Stimulated activated memory B cell treated with anti-CD40 and anti-IgM and Interleukin-4, amounts not matched to agents 10 μg/mL and 1 μg/mL and 100 μg/mL, for 72 hours (primary cell): ENCODE measurements at places on chromosomes 7 and 10.

DNA sequence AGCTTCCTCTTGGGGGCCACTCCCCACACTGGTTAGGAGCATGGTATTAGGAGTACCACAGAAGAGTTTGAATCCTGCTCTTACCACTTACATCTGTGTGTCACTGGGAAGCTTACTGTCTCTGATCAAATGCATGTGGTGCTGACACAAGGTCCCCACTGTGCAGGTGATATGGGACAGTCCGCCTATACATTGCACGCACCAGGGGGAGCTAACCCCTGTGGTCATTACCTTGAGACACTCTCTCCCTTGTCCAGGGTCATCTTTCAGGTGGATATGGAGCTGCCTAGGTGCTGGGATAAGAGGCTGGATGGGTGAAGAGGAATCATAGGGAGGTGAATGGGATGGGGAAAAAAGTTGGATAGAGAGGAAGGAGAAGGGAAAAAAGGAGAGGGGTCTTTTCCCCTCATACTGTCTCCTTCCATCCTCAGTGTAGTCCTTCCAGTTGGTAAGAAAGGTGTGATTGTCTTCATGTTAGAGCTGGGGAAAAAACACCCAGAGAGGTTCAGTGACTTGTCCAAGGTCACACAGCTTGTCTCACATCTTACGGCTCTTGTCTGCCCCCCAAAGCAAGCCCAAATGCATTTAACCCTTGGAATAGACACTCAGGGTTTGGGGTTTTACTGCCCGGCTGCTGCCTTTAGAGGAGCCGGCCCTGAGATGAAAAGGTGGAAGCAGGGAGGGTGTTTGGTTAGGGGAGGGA, 125.9 kb downstream of the CDH23 start:
- ATAC-seq = no peak
- H3K27ac ChIP-seq = no peak overlapping the region
- peaks cover 48% of the 10 kb centered on the region for H3K27me3 ChIP-seq
- no peak overlapping the region for H3K4me3 ChIP-seq

DNA sequence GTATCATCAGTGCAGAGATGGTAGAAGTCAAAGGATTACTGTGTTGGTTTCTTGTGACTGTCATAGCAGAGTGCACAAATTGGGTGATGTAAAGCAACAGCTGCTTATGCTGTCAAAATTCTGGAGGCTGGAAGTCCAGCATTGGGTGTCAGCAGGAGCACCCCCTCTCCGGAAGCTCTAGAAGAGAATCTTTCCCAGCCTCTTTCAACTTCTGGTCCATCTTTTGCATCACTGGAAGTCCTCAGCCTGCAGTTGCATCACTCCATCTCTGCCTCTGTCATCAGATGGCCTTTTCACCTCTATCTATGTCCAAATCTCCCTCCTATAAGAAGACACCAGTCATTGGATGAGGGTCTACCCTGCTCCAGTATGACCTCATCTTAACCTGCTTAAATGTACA, 35.8 kb upstream of the GALNTL5 start:
- peaks cover 54% of the 10 kb centered on the region for H3K27me3 ChIP-seq
- peaks cover 15% of the 10 kb centered on the region for H3K4me1 ChIP-seq
- H3K36me3 ChIP-seq = peaks cover 3% of the 10 kb centered on the region
- no peak overlapping the region for H3K4me3 ChIP-seq

- H3K4me1 ChIP-seq = no peaks in the 10 kb centered on the region
- H3K27me3 ChIP-seq = peaks cover 14% of the 10 kb centered on the region
- no peak overlapping the region for H3K27ac ChIP-seq
- ATAC-seq = no peak
These were observed 29.2 kb downstream of the TFAM start for GRCh38 chr10:58414270-58415041.

DNA sequence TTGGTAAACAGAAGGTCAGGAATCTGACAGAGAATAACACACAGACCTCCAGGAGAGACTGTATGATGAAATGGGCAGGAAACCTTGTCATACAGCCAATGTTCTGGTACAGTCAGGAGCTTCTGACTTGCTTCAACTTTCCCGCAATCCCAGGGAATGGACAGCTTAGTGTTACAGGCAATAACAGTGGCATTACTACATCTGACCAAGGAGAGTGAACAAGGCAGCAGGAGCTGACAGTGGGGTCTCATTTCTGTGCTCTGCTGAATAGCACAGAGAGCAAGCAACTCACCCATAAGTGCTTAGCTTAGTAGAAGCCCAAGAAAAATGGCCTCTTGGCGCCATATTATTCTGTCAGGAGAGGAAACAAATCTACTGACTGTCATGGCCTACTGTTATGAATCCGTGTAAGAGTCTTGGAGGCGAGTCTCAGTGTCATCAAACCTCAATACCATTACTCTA, 186.2 kb upstream of the MTPN start:
- H3K27me3 ChIP-seq = no peaks in the 10 kb centered on the region
- H3K36me3 ChIP-seq = peaks cover 4% of the 10 kb centered on the region
- H3K4me3 ChIP-seq = no peak overlapping the region
- ATAC-seq = no peak

- H3K27me3 ChIP-seq = no peaks in the 10 kb centered on the region
- H3K4me1 ChIP-seq = peaks cover 11% of the 10 kb centered on the region
- H3K36me3 ChIP-seq = peaks cover 6% of the 10 kb centered on the region
- ATAC-seq = no peak
- H3K4me3 ChIP-seq = no peak overlapping the region
These were observed 57.9 kb downstream of the PRF1 start for GRCh38 chr10:70544431-70545340.

- peak overlapping the region; percentile 23 for H3K27ac ChIP-seq
- H3K27me3 ChIP-seq = no peaks in the 10 kb centered on the region
- H3K4me3 ChIP-seq = no peak overlapping the region
- ATAC-seq = no peak
- H3K36me3 ChIP-seq = peaks cover 18% of the 10 kb centered on the region
These were observed 48.5 kb upstream of the GLCCI1 start for GRCh38 chr7:7920056-7920455.

DNA sequence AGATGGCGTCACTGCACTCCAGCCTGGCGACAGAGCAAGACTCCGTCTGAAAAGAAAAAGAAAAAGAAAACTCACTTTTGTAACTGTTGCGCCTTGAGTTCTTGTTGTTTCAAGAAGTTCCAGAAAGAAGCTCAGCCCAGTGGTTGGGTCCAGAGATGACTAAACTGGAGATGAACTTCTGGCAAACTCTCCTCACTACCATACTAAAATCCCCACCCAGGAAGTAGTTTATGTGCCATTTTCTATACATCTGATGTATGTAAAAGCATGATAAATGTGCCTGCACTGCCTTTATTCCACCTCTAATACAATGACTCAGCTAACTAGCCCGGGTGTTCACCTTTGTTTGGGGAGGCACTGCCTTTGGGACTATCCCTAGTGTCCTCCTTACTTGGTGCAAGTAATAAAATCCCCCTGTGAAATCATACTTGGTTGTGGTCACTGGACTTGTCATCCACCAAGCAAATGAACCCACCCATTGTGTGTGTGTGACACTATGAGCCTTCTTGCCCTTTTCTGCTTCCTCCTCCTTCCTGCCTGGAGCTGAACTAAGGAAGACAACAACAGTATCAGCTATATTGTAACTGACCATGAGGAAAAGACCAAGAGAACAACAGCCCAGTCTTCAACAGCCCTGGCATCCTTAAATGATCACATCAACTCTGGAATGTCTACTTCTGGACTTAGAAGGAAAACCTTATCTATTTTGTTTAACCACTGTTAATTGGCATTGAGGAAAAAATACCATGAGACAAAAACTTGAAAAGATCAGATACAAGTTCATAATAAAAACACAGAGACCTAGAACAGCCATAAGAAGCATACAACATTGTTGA, 33.6 kb downstream of the JMJD1C start:
- no peak overlapping the region for H3K4me3 ChIP-seq
- H3K27me3 ChIP-seq = no peaks in the 10 kb centered on the region
- H3K4me1 ChIP-seq = peaks cover 35% of the 10 kb centered on the region
- peak overlapping the region; percentile 29 for H3K27ac ChIP-seq
- peaks cover 19% of the 10 kb centered on the region for H3K36me3 ChIP-seq
- ATAC-seq = no peak
